Motor neuron (in vitro differentiated cells): ENCODE measurements at places on chromosomes 13 and 19.

GRCh38 chr19:7595466-7596133, at the start of gene CAMSAP3:
Gene CAMSAP3, plus strand, starts transcription at chr19:7595863. Its CDS starts 140 bp downstream, at chr19:7596003.
- ATAC-seq, result peak; percentile 95

- no peak for ATAC-seq
Observed at GRCh38 chr13:27263438-27263837, 7.2 kb upstream of the RASL11A start.

- ATAC-seq, result no peak
Observed at GRCh38 chr19:29323440-29324290, 110.7 kb upstream of the UQCRFS1 start.

DNA sequence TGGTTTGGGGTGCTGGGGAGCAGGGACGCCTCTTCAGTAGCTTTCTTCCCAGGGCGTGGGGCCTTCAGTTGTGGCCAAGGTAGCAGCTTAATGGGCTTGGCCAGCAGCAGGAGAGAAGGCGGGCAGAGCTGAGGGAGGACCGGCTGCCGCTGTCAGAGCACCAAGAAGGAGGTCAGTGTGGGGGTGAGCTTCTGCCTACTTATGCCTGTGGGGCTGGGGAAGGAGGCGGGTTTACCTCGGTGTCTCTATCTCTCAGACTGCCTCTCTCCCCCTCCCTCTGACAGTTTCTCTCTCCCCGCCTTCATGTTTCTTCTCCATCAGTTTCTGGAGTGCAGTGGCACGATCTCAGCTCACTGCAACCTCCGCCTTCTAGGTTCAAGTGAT, at the start of gene CAPN12:
Gene CAPN12 (minus strand): TSS at position 177 of the 384 bp plus-strand sequence. CDS start 309 bp downstream, outside the sequence.
- no peak for ATAC-seq

DNA sequence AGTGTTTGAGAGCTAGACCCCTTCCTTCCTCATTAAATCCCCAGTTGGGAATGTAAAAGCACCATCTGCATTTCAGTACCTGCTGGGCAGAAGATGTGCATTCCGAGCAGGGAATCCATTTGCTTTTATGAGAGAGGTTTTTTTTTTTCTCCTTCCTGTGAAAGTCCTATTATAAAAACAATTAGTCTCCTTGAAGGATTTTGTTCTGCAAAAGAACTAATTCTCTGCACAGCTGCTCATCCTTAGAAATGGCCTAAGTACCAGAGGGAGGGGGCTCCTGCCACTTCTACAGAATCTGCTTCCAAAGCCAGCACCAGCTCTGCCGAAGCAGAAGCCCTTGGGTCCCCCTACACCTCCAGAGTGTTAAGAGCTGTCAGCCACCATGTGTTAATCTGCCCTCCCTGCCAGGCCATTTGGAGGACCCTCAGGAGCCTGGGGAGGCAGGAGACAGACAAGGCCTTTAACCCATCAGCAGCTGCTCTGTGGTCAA, 36.4 kb upstream of the SERPINE3 start:
- no peak for ATAC-seq
